Fibroblast of lung (primary cell): ENCODE measurements at places on chromosomes 11 and 22. TPM values are rescaled to one million over a fixed set of nuclear protein-coding genes. Genes with fewer than 3 reads are reported as not detected.
A peak's percentile ranks its signal among the peaks of the same experiment; 100 is the strongest.

Gene ADORA2A
- total RNA-seq, result 0.77 and 1.5 TPM in 2 replicates

Gene PITPNB
- total RNA-seq, result 26.2 and 42.4 TPM in 2 replicates

DNA sequence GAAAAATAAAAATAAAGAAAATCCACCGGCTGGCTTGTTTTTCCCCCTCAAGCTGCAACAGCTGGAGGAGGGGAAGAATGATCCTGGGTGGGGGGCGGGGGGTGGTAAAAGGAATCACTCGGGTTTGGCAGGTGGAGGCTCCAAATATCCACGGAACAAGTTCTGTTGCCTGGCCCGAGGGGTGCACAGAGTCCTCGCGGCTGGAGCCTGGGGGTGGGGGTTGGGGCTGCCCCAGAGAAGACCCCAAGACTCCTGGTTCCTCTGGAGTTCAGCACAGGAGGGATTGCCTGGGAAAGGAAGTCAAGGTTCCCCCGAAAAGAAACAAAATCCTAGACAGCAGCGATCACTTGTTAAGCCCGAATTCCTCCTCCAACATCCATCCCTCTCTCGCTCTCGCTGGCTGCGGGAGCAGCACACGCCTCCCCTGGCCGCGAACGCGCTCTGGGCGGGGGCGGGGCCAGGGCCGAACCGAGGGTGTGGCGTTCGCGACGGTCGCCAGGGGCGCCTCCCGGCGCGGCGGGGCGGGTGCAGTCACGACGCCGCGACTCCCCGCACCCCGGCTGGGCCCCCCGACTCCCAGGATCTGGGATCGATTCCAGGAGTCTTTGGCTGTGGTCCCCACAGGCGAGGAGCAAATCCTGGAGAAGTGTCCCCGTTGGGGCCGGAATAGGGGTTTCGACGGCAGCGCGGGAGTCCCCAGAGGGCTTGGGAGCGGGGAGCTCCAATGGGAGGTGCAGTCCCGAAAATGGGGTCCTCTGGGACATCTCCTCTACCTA lies at the start of gene KCNA4:
Gene KCNA4, minus strand, starts transcription at position 443 of the 776 bp plus-strand sequence. CDS start 4,352 bp downstream, outside the sequence.
- H3K27ac ChIP-seq, result no peak within 1 kb of the TSS
- H3K4me1 ChIP-seq, result no peaks in the 10 kb centered on the region
- no peaks in the 10 kb centered on the region for H3K27me3 ChIP-seq
- H3K36me3 ChIP-seq, result no peaks in the 10 kb centered on the region
- peak; percentile 1 for DNase-seq

GRCh38 chr11:27233654-27234042 lies 129.4 kb downstream of the CCDC34 start:
- DNase-seq, result no peak
- H3K27me3 ChIP-seq, result no peaks in the 10 kb centered on the region
- H3K4me1 ChIP-seq, result peaks cover 8% of the 10 kb centered on the region
- H3K4me3 ChIP-seq, result no peak overlapping the region

- no peaks in the 10 kb centered on the region for H3K4me1 ChIP-seq
- no peak for DNase-seq
- no peak overlapping the region for H3K4me3 ChIP-seq
- no peak overlapping the region for H3K27ac ChIP-seq
- H3K27me3 ChIP-seq, result peaks cover 4% of the 10 kb centered on the region
Measured at GRCh38 chr22:23361676-23362075, 181.4 kb downstream of the BCR start.

DNA sequence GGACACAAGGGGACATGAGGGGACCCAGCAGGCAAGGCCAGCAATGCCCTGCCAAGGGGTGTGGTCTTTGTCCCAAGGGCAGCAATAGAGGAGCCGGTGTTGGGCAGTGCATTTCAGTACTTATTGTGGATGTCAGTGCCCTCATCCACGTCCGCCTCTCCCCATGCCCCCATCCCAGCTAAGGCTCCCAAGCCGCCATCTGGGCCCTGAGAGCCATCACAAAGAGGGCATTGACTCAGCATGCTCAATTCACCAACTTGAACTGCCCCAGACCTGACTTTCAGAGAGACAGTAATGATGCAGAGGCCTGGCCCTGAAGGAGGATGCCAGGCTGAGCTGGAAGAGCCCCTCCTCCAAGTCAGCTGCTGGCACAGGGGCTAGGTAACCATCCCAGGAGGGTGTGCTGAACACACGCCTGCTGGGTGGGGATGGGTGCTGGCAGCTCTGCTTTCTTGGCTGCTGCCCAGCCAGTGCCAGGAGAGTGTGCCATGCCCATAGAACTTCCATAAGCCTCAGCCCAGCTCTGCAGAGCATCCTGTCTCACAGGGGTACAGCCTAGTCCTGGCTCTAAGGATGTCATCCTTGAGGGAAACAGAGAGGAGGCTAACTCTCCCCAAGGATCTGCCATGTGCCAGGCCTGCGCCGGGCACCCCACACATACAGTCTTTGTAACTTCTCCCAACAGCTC lies 46.5 kb downstream of the PDE2A start:
- H3K4me1 ChIP-seq, result no peaks in the 10 kb centered on the region
- H3K27ac ChIP-seq, result no peak overlapping the region
- no peak overlapping the region for H3K4me3 ChIP-seq
- H3K27me3 ChIP-seq, result no peaks in the 10 kb centered on the region
- DNase-seq, result no peak

- H3K4me1 ChIP-seq, result peaks cover 15% of the 10 kb centered on the region
- H3K27me3 ChIP-seq, result no peaks in the 10 kb centered on the region
- peak overlapping the region; percentile 91 for H3K27ac ChIP-seq
Measured at GRCh38 chr11:88535916-88536547, 198.5 kb upstream of the CTSC start.

GRCh38 chr22:18985780-18986179 lies 49.7 kb upstream of the PRODH start:
- no peaks in the 10 kb centered on the region for H3K27me3 ChIP-seq
- no peaks in the 10 kb centered on the region for H3K4me1 ChIP-seq
- H3K36me3 ChIP-seq, result no peaks in the 10 kb centered on the region
- H3K4me3 ChIP-seq, result no peak overlapping the region
- no peak for DNase-seq
